ENCODE measurements at places on chromosomes 2 and 18.

GRCh38 chr2:224085246-224085645 is 46.2 kb upstream of the SERPINE2 start:
- DNase-seq: no peak

- DNase-seq: no peak
Observed at GRCh38 chr2:68250196-68250595, 2.1 kb downstream of the PPP3R1 start.

- no peak for DNase-seq
Observed at GRCh38 chr2:8475349-8476031, 206.4 kb upstream of the ID2 start.

- DNase-seq: no peak
Observed at GRCh38 chr2:121246704-121247255, 38.2 kb downstream of the TFCP2L1 start.

DNA sequence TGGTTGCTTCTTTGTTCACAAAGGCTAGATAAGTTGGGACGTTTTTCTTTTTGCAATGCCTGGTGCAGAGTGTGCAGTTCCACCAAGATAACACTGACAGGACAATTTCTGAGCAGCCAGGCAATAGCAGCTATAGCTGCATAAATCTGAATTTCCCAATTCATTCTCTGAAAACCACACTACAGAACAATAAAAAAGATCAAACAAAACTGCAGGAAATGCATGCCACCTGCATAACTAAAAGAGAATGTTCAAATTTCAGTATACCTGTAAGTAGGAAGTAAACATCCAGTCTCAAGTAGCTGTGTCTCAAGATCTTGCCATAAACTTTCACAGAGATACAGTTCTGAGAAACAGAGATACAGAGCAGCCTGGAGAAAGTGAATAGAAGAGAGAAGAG is 5.3 kb upstream of the KCTD18 start:
- DNase-seq: no peak

DNA sequence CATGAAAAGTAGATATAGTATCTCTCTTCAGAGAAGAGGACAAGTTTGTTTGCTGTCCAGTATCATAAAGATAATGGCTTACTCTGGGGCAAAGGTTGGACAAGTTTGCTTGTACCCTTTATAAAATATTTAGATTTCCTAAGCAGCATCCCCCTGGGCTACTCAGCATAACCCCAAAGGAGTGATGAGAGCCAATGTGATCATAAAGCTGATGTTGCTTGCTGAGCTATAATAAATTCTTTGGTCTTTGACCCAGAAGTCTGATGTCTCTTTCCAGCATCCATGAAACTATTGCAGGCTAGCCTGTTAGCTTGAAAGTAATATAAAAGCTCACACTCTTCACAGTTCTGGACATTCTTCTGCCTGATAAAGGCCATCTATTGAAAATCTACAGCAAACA is 138.3 kb upstream of the STON1 start:
- no peak for DNase-seq

Data from T follicular helper cell (primary cell).